ENCODE measurements at places on chromosomes 7 and 10.

GRCh38 chr7:32935558-32935957 is 21.7 kb upstream of the FKBP9 start:
- no peak for DNase-seq

DNA sequence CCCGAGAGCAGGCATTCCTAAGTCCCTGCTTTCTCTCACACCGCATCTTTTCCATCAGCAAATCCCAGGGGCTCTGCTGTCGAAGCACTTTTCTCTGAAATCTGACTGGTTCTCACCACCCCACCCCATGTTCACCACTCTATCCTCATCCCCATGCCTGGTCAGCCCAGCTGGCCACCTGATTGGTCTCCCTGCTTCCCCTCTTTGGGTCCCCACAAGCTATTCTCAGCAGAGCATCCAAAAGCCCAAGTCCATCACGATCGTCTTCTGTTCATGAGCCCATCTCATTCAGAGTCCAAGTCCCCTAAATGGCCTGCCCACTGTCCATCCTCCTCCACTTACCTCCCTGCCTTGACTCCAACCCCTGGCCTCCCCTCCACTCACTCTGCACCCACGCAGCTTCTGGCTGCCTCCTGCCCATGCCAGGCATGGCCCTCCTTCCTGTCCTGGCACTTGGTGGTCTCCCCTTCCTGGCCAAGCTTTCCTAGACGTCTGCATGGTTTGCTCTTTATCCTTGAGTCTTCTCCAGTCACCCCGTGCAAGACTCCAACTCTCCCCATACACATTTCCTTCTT is 1.6 kb upstream of the PPP2R2D start:
- no peak for DNase-seq

GRCh38 chr7:86826948-86827347 is 183.2 kb downstream of the GRM3 start:
- no peak for DNase-seq

GRCh38 chr10:83685458-83685857 is 453.9 kb upstream of the GHITM start:
- no peak for DNase-seq

DNA sequence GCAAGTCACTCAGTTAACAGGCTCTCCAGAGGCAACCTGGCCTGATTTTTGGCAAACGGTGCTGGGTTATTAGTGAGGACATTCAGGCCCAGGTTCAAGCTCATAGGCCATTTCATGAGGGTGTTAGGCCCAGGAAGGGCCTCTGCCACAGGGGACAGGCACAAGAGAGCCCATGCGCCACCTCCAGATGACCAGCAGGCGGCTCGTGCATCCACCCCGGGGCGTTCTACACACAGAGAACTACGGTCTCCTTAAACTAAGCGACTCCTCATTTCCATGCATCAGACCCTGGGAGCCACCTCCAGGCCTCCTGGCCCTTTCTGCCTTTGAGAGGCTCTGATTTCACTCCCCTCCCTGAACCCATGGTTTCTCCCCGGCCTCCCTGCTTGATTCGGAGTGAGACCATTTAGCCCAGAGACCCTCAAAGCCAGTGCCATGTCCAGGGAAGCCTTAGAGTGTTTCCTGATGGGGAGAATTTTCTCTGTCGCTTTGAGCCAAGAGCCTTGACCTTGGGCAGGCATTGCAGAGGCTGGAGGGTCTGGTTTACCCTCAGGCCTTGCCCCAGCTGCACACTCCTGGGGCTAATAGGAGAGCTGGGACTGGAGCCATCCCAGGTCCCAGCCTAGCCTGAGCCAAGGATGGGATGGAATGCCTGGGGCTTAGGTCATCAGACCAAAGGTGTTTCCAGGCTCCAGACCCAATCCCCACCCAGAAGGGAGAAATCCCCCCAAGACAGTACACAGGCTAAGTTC is 188.0 kb downstream of the GRID1 start:
- DNase-seq: no peak

DNA sequence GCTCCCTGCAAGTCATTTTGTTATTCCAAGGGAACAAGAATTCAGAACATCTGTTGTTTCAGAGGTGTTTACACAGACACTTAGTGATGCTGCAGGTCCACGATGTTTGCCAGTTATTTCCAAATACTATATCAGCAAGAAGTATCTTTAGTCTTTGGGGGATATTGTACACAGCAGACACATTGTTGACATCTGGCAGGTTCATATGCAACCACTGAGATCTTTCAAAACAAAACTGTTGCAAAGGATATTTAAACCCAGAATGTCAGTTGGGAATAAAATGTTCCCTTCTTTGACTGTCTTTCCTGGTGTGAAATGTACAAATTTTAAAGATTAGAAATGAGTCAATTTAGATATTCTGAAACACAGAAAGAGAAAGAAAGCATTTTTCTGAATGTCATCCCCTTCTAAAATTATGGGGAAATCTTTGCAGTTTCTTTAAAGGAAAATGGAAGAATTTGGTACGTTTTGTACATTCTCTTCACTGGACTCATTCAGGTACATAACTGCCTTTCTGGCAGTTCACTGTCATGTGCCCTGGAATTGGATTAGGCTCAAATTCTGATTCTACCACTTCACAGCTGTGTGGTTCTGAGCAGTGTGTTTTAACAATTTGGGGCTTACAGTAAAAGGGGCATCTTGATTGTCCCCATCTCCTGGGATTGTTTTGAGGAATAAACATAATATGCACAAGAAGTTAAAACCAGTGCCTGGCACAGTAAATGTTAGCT is 40.3 kb upstream of the CELF2 start:
- no peak for DNase-seq

GRCh38 chr7:43652364-43652763 is 69.5 kb downstream of the STK17A start:
- DNase-seq: no peak

- no peak for DNase-seq
Measured at GRCh38 chr7:74453322-74454011, at the start of gene GTF2IRD1. Gene GTF2IRD1 (plus strand): TSS chr7:74453906. CDS start chr7:74508081, 54,175 bp downstream.

DNA sequence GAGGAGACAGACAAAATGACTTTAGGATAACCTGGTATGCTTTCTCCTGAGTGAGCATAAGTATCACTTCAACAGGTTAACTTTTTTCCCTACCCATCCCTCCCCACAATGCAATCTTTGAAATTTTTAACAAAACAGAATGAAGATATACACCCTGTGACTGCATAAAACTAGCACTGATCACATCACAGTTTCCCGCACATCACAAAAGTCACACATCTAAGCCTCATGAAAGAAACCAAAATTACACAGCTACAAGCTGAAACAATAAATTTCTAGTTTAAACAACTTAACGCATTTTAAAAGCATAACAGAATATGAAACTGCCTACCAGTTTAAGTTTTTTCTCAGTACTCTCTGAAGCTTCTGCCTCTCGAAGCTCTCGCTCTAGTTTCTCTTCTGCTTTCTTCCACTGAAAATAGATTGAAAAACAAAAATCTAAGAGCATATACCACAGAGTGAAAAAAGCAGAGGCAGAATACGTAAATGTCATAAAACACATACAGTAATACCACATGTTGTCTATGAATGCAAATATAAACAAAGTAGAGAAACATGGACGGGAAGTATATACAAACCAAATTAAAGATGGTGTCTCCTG is 18.1 kb downstream of the NOC3L start:
- peak; percentile 75 for DNase-seq

DNA sequence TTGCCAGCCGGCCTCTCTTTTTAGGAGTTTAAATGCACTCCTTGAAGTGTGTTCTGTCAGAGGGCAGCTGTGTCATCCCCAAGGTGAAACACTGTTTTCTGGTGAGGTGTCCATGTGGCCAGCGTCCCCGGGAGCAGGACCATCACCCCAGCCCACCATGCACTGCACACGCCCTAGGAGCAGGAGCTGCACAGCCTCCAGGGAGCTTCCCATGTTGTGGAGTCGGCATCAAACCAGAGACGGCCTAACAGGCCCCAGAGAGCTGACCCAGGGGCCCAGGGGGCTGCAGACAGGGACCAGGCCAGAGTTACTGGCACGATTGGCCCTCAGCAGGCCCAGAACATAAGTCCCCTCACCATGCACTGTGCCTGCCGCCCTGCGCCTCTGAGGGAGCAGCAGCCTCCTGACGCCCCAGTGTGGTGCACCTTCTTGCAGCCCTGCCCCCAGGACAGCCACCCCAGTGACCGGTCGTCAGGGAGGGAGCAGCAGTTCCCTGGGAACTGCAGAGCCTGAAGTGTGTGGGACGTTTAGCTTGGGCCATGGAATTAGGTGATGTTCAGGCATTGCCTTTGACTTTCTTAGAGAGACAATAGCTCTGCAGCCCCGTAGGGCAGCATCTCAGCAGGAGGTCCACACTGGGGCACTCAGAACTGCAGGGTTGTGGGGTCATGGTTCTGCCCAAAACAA is 97.9 kb downstream of the NKX6-2 start:
- DNase-seq: no peak

DNA sequence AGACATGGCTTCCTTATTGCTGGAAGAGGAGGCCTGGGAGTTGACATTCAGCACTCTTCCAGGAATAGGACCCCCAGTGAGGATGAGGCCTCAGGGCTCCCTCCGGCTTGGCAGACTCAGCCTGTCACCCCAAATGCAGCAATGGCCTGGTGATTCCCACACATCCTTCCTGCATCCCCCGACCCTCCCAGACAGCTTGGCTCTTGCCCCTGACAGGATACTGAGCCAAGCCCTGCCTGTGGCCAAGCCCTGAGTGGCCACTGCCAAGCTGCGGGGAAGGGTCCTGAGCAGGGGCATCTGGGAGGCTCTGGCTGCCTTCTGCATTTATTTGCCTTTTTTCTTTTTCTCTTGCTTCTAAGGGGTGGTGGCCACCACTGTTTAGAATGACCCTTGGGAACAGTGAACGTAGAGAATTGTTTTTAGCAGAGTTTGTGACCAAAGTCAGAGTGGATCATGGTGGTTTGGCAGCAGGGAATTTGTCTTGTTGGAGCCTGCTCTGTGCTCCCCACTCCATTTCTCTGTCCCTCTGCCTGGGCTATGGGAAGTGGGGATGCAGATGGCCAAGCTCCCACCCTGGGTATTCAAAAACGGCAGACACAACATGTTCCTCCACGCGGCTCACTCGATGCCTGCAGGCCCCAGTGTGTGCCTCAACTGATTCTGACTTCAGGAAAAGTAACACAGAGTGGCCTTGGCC is 4.3 kb downstream of the PGAM2 start:
- DNase-seq: no peak

DNA sequence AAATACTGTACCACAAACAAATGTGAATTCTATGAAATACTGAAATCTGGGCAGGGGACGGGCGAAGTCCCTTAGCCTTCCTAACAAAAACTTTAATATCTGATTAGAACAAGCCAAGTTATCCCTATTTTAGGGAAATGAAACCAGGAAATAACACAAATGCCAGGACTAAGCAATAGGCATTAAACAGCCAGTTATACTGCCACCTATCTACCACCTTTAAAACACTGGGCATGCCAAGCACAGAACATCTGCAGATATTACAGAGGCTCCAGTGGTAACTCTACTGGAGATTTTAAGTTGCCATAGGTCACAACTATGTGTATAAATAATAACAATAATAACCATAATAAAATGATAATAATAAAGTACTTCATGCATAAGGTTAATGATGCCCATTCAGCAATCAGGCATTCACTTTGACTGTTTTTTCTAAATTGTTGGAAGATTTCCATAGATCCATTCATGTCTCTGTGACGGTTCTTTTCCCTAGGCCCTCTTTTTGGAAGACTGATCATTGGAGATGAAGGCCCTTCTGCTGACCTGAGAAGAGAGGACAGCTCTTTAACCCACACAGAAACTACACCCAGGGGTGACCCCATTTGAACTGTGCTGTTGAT is 195.7 kb downstream of the CACNA2D1 start:
- DNase-seq: no peak

DNA sequence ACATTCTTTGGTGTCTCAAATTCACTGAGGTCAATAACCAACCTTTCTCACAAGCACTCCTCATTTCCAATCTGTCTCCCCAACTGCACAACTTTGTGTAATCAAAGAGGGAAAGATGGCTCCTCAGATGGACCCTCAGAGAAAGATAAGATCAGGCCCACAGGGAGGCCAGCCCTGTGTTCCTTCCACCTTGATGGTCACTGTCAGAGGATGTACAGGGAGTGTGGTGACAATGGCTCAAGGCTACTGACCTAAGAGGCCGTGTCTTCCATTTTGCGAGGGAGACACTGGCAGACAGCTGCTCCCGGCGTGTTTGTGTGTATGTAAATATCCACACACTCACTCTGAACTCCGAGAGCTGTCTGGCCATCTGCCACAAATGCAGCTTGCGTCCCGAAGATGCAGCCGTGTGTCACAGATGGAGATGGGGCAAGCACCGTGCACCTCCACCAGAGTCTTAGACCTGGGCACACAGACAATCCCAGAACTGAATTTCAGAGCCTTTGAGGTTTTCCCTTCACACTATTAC is 712.1 kb upstream of the NRP1 start:
- DNase-seq: no peak

DNA sequence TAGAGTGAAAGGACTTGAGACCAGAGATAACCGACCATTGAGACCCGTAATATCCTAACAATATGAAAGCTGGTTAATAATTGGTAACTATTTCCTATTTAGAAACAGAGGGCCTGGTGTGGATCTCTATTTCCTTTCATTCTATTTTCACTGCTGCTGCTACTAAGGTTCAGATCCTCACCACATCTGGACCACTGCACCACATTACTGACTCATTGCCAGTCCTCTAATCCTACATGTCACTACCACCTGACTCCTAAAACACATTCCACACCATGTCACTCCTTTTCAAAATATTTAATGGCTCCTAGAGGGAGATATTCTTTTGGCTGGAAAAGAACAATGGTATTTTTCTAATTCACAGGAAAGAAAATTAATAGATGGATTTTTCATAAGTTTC is 6.4 kb downstream of the USP54 start:
- DNase-seq: no peak

- no peak for DNase-seq
Measured at GRCh38 chr10:72010234-72010973, 46.2 kb downstream of the CHST3 start.

GRCh38 chr10:1630304-1630703 is 107.0 kb downstream of the ADARB2 start:
- DNase-seq: no peak

DNA sequence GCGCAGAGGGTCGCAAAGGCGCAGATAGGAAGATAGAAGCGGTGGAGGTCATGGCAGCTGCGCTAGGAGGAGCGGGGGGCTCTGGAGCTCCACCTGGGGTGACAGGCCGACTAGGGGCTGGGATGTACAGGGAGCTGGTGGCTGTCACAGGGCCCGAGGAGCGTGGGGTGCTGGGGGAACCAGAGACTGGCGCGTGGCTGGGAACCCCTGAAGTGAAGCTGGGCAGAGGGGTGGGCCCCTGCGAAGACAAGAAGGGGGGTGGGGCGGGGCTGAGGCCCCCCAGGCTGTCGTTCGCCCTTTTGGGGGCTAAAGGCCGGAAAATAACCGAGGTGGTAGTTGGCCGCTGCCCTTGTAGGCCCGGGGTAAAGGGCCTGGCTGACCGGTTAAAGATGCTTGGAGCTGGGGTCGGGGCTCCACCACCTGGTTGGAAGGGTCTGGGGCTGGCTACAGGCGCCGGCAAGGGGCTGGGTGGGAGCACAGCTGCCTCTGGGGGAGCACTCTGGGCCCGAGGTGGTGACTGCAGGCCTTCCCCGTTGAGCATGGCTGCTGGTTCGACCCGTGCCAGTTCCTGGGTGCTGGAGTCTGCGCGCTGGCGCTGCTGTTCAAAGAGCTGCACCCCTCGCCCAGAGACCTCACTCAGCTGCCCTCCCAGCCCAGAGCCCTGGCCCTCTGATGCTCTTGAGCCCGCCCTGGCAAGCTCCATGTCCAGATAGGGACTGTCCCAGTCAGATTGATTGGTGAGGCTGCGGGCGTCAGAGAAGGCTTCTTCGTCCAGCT is 6.8 kb upstream of the MYOZ1 start:
- DNase-seq: no peak

GRCh38 chr7:81294897-81295515 is 376.2 kb upstream of the SEMA3C start:
- DNase-seq: no peak
